ENCODE measurements at places on chromosomes 7 and 10. TPM values are rescaled to one million over a fixed set of nuclear protein-coding genes. Genes with fewer than 3 reads are reported as not detected.

DNA sequence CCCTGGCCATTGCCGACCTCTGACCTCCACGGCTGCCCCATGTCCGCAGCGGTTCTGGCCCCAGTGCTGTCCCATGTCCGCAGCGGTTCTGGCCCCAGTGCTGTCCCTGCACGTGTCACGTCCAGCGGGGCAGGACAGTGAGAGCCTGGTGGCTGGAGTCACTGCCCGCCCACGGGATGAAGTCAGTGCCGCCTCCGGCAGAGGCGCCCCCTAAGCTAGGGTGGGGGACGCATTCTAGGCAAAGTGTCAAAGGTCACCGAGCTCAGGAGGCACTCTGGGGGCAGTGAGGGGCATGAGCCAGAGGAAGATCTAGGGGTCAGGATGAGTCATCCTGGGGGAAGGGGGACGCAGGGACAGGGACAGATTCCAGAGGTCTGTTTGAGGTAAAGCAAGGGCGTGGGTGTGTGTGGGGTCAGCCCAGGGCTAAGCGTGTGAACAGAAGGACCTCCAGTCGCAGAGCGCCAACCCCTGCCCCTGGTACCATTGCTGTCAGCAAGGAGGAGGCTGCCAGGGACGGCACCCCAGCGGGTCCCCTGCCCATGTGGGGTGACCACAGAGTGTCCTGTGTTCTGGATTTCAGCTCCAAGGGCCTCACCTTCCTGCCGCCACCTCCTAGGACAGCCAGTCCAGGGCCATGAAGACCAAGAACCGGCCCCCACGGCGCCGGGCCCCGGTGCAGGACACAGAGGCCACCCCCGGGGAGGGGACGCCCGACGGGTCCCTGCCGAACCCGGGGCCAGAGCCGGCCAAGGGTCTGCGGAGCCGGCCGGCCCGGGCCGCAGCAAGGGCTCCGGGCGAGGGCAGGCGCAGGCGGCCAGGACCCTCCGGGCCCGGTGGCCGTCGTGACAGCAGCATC lies 665 bp downstream of the BHLHA15 start:
- no peak for DNase-seq

GRCh38 chr7:148624735-148625134 lies 34.2 kb downstream of the C7orf33 start:
- no peak for DNase-seq

AEBP1 gene
- total RNA-seq: 78.4 TPM

- DNase-seq: no peak
Observed at GRCh38 chr10:118990326-118990725, 39.2 kb upstream of the NANOS1 start.

DNA sequence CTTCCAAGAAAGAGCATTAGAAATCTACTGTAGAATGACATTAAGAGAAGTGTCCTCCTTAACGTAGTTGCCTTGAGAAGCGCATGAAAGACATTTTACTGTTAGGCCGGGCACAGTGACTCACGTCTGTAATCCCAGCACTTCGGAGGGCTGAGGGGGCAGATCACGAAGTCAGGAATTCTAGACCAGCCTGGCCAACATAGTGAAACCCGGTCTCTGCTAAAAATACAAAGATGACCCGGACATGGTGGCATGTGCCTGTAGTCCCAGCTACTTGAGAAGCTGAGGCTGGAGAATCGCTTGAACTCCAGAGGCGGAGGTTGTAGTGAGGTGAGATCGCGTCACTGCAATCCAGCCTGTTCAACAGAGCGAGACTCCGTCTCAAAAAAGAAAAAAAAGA lies 28.9 kb downstream of the TARP start:
- no peak for DNase-seq

AS3MT gene
- total RNA-seq: 10.7 TPM

DNA sequence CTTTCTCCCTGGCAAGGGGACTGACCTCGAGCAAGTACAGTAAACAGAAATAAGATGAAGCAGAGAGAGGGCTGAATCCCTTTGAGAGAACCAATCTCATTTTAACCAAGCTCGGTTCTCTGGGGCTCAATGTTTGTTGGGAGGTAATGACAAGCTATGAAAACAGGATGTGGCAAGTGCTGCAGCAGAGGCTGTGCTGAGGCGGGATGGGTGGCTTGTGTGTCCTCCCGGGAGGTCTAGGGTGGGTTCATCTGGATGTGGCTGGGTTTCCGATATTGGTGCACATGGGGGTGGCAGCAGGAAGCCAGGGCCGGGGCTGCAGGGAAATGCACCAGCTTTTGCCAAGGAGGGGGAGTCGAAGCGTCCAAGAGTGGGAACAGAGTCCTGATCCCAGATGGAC lies 84.5 kb downstream of the AOAH start:
- DNase-seq: no peak

Data from epithelial cell of proximal tubule (primary cell).